ENCODE measurements at places on chromosomes 12 and 14.

DNA sequence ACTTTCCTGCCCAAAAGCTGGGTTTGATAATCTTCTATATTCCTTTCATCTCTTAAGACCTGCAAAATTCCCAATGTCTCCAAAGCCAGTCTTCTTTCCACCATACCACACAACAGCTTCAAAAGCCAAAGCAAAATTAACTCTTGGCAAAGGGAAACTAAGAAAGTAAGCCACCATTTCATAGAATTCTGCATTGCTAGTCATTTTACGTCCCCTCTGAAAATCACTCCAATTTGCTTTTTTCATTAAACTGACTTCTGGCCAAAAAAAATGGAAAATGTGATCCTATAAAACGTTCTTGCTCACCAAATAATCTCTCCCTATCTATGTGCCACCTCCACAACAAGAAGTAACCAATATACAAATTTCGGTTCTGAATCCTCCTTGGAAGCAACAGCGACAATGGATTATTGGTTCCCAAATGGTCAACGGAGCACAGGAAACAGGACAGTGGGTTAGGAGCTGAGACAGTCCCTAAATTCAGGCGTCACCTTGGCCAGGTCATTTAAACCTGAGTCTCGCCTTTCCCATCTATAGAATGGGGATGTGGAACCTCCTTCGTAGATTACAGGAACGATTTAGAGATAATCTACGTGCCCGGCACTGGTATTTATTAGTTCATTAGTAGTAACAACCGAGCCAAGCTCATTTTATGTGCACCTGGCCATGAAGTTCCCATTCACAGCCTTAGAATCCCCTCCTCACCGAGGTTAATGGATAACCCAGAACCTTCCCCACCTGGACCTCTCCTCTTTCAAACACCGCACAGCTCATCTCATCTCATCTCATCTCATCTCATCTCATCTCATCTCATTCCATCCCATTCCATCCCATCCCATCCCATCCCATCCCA is 1.2 kb downstream of the NT5DC3 start:
- H3K36me3 ChIP-seq = no peaks in the 10 kb centered on the region
- peaks cover 7% of the 10 kb centered on the region for H3K4me1 ChIP-seq
- no peak for DNase-seq

- no peaks in the 10 kb centered on the region for H3K4me1 ChIP-seq
- no peak overlapping the region for H3K4me3 ChIP-seq
- H3K27me3 ChIP-seq = no peaks in the 10 kb centered on the region
- no peak for DNase-seq
- H3K27ac ChIP-seq = no peak overlapping the region
Measured at GRCh38 chr12:132858718-132859266, 28.6 kb downstream of the CHFR start.

- H3K36me3 ChIP-seq = peaks cover 26% of the 10 kb centered on the region
- peak; percentile 74 for DNase-seq
- H3K27me3 ChIP-seq = no peaks in the 10 kb centered on the region
- H3K4me1 ChIP-seq = peaks cover 5% of the 10 kb centered on the region
Measured at GRCh38 chr14:23327947-23328744, 6.9 kb downstream of the PABPN1 start.

DNA sequence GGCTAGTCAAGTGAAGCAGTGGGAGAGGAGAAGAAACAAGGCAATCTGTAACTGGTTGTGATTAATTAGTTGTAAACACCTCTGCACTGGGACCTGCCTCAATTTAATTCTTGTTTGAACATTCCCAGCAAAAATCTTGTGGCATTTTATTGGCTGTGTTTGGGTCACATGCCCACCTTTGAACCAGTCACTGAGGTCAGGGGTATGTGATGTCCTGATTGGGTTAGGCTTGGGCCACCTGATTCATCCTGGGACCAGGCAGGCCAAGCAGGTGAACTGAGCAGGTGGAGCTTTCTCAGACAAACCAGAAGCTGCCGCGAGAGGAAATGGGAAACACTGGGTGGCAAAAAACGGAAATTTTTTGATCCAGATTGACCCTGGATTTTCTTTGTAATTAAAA is 72.5 kb downstream of the NEDD1 start:
- no peak overlapping the region for H3K27ac ChIP-seq
- no peak for DNase-seq
- no peaks in the 10 kb centered on the region for H3K27me3 ChIP-seq
- H3K4me1 ChIP-seq = no peaks in the 10 kb centered on the region
- H3K4me3 ChIP-seq = no peak overlapping the region
- no peaks in the 10 kb centered on the region for H3K36me3 ChIP-seq

DNA sequence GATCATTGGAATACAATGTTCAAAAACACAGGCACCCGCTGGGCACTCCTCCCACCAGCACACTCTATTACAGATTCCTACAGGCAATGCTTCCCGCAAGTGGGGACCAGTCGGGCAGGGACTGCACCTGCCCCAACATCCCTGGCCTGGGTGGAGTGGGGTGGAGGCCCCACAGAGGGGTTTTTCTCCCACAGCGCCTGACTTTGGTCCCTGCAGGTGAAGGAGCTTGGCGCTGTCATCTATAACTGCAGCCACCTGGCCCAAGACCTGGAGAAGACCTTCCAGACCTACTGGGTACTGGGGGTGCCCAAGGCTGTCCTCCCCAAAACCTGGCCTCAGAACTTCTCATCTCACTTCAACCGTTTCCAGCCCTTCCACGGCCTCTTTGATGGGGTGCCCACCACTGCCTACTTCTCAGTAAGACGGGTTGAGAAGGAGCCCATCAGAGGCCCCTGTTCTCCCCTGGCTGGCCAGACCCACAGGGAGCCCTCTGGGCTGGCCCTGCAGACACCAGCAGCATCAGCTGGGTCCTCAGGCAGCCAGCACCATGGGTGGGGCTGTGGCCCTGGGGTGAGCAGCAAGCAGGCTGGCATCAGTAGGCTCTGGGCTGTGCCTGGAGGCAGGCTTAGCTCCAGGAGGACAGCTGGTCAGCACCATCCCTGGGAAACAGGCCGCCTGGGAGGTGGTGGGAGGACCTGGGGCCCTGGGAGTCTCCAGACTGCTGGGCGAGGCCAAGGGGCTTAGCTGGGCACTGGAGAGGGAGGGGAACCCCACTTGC is 6.0 kb downstream of the PLD4 start:
- H3K27ac ChIP-seq = no peak overlapping the region
- DNase-seq = no peak
- H3K36me3 ChIP-seq = no peaks in the 10 kb centered on the region
- H3K4me3 ChIP-seq = no peak overlapping the region

DNA sequence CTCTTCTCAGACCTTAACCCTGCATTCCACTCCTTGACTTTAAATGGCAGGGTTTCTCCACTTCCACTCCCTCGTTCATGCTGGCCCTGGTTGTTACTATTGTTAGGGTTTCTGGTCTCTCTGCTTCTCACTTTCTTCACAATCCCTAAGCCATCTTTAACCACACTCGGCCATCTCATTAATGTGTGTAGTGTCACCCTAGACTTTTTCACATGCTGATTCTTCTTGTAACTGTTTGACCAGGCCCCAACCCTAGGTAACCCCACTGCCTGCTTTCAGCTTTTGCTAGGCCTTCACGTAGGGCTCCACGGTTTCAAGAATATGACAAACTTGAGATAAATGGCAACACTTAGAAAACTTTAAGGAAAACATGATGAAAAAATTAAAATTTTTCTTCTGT is 195.1 kb downstream of the IPO8 start:
- H3K27me3 ChIP-seq = no peaks in the 10 kb centered on the region
- no peak overlapping the region for H3K4me3 ChIP-seq
- H3K36me3 ChIP-seq = no peaks in the 10 kb centered on the region
- no peak overlapping the region for H3K27ac ChIP-seq
- no peak for DNase-seq

All from tibial nerve (tissue), 4 donors.